ENCODE measurements at places on chromosomes 2 and 18. TPM values are rescaled to one million over a fixed set of nuclear protein-coding genes. Genes with fewer than 3 reads are reported as not detected.

Gene MBOAT2
- 36.6 TPM for total RNA-seq

Gene SPHKAP
- not detected for total RNA-seq

Gene HTR2B
- total RNA-seq = 1.1 TPM

Gene TFPI
- 850 TPM for total RNA-seq

Gene PID1
- total RNA-seq = 20.6 TPM

Gene GATA6
- total RNA-seq = 61.4 TPM

Gene SP140
- not detected for total RNA-seq

Gene PIKFYVE
- 22.4 TPM for total RNA-seq

Gene SERPINB4
- total RNA-seq = not detected

Gene ERMN
- not detected for total RNA-seq

Gene C1GALT1C1L
- not detected for total RNA-seq

Gene LPIN2
- 21.7 TPM for total RNA-seq

Gene KCNS3
- 7.6 TPM for total RNA-seq

Gene PAX8
- under 0.01 TPM for total RNA-seq

Gene ERBB4
- total RNA-seq = not detected

Gene DLX2
- 0.16 TPM for total RNA-seq

Gene DNAJC5G
- not detected for total RNA-seq

Gene RFTN2
- 0.72 TPM for total RNA-seq

Gene TANC1
- 34.5 TPM for total RNA-seq

Gene FOXD4L1
- not detected for total RNA-seq

Gene EPB41L3
- total RNA-seq = 36.1 TPM

Gene XPO1
- total RNA-seq = 70.3 TPM

Gene SGPP2
- not detected for total RNA-seq

Gene THUMPD2
- total RNA-seq = 4.5 TPM

Gene ANKAR
- 4.3 TPM for total RNA-seq

Gene NEU2
- not detected for total RNA-seq

Gene KCNG3
- not detected for total RNA-seq

Gene ITGB1BP1
- 58.3 TPM for total RNA-seq
